RKO (cell line): ENCODE measurements at places on chromosomes 3 and 15.
A peak's percentile ranks its signal among the peaks of the same experiment; 100 is the strongest.

GRCh38 chr15:25335279-25335678, 103.5 kb downstream of the UBE3A start:
- DNase-seq, result no peak

- peak; percentile 52 for DNase-seq
Observed at GRCh38 chr3:72143322-72143721, 358.4 kb upstream of the PROK2 start.

GRCh38 chr15:32864841-32865240, 147.0 kb downstream of the GREM1 start:
- no peak for DNase-seq

DNA sequence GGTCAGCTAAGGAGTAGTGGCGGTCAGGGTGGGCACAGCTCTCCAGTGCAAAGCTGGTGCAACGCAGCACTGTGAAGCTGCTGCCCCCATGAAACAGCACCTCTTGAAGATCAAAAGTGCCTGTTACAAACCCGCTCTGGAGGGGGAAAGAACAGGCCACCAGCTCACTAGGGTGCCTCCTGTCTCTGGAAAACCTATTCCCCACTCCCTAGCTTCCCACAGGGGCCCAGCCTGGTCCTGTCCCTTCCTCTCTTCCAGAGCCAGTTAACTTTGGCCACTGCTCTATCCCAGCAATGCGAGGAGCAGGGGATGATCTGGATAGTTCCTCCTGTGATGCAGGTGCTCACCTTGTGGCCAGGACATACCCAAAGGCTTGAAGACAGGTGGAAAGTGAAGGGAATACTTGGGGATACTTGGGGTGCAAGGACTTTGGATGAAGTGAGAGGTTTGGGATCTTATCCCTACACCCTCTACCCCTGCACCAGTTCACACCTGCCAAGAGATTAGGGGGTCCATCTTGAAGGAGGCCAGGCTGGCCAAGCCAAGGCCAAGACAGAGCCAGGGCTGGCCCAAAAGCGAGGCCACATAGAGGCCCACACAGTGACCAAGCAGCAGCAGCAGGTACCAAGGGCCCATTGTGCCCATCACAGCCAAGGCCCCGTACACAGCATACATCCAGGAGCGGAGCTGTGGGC, 4.2 kb downstream of the HHATL start:
- no peak for DNase-seq

DNA sequence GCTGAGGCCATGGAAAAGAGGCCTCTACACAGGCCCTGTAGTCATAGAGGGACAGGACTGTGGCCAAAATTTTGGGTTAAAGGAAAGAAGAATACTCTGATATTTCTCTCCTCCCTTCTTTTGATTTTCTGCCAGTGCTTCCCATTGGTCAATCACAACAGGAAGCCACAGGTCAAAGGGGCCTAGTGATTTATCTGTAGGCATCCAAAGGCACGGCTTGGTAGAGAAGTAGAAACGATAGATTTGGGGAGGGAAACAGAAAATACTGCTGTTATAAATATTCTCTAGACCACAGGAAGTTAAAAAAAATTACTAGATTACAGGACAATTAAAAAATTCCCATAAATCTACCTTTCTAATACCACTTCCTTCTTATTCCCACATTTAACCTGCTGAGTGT, 1.7 kb upstream of the CCDC50 start:
- no peak for DNase-seq

- DNase-seq, result no peak
Observed at GRCh38 chr3:138824114-138824506, 10.6 kb downstream of the PIK3CB start.

GRCh38 chr3:30747771-30748281, 141.4 kb downstream of the TGFBR2 start:
- DNase-seq, result peak; percentile 28

DNA sequence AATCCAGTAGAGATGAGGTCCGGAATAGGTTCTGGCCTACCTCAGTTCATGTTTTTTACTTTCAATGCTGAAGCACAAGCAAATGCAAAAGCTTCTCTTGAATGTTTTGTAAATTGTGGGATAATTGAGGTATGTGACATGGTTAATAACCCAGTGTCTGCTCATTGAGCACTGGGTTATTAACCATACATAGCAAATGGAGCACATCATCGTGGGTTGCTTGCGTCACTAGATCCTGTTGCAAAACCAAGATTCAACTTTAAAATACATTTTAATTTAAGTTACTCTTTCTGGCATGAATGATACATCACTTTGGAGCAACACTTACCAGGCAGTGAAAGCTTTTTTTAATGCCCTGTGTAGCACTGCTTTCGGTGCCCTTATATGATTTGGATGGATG, 165.6 kb downstream of the IGF1R start:
- no peak for DNase-seq

GRCh38 chr3:65742914-65743313, 295.8 kb downstream of the MAGI1 start:
- no peak for DNase-seq

GRCh38 chr3:139112230-139112558, 67.5 kb upstream of the PRR23C start:
- no peak for DNase-seq

DNA sequence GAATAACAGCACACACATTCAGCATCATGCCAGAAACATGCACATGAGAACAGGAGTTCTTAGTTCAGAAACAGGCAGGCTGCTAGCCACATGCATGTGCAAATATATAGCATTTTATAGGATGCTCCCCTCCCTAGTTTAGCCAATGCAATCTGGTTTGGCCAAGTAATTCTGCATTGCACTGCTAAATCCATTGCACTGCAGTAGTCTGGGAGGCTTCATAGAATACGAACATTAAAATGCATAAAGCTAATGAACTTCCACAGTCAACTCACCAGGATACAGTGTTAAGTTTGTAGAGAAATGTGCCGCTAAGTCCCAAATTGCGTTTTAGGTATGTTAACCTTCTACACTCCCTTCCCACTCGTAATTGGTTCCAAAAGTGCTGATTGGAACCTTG, 41.8 kb downstream of the EHHADH start:
- DNase-seq, result no peak

- no peak for DNase-seq
Observed at GRCh38 chr3:155417119-155417517, 123.6 kb upstream of the STRIT1 start.

DNA sequence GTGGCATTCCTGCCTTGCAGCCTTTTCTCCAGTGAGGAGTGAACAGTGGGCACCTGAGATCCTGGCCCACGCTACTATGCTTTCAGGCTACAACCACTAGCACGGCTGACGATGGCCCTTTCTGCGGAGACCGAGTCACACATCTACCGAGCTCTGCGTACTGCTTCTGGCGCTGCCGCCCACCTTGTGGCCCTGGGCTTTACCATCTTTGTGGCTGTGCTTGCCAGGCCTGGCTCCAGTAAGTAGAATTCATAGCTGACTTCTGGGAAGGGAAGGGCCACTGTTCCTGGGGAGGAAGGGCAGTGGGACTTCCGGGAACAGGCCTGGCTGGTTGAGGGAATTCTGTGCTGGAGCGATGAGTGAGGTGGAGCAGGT, 648 bp downstream of the CYB561D2 start:
- no peak for DNase-seq

- DNase-seq, result no peak
Observed at GRCh38 chr15:64333986-64334929, 21.7 kb downstream of the CSNK1G1 start.

DNA sequence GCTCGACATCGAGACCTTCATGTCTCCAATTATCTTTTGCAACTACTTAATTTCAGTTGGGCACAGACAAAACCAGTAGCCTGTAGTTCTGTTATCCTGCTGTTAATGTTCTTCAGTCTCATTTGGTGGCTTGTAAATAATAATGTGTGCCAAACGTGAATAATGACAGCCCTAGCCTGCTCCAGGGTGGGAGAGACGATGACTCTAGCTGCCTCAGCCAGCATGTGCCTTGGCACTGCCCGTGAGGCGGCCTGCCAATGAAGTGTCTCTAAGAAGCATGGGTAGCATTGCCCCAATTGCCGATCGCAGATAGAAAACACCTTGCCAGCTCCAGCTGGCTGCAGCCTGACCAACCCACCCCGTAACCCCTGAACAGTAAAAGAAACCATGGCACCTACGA, 58.8 kb downstream of the ASB7 start:
- no peak for DNase-seq

- no peak for DNase-seq
Observed at GRCh38 chr3:167304077-167304476, 76.0 kb downstream of the ZBBX start.

- no peak for DNase-seq
Observed at GRCh38 chr3:50138266-50139200, 16.6 kb upstream of the SEMA3F start.

DNA sequence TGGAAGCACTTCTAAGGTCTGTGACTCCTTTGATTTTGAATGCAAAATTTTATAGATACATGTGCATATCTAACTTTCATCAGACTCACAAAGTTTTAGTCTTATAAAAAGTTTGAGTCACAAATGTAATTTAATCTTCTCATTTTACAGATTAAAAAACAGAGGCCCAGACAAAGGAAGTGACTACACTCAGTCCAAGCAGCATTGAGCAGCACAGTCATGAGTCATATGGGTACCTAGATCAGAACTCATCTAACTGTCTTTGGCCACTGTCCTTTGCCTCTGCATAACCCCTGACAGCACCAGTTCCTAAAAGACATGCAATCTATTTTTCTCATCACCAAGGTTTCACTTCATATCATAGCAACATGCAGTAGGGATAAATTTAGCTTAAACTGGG, 210.7 kb upstream of the KCNH8 start:
- DNase-seq, result peak; percentile 8

- DNase-seq, result no peak
Observed at GRCh38 chr3:151316267-151316991, at the start of gene GPR87. GPR87 (minus strand) TSS chr3:151316820; CDS start chr3:151300100, 16,720 bp downstream.

GRCh38 chr3:195227871-195228270, 43.1 kb downstream of the XXYLT1 start:
- DNase-seq, result no peak

DNA sequence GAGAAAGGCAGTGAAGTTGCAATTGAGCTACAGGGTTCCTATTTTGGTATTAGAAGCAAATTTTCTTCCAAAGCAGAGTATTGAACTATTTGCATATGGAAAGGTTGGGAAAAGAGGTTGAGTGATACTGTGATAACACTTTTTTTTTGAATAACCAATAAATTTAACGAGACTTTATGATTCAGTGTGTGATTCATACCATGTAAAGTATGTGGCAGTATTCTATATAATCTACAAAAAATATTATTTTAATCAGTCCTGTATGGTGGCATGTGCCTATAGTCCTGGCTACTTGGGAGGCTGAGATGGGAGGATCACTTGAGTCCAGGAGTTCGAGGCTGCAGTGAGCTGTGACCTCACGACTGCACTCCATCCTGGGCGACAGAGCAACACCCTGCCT, 206.9 kb downstream of the BBX start:
- no peak for DNase-seq

- DNase-seq, result no peak
Observed at GRCh38 chr3:89964347-89964746, 856.9 kb downstream of the EPHA3 start.

- no peak for DNase-seq
Observed at GRCh38 chr3:184505076-184505878, 56.3 kb upstream of the EPHB3 start.

GRCh38 chr3:71931922-71932321, 147.0 kb upstream of the PROK2 start:
- DNase-seq, result no peak

- DNase-seq, result no peak
Observed at GRCh38 chr15:45180648-45181436, 6.9 kb downstream of the SHF start.

- peak; percentile 19 for DNase-seq
Observed at GRCh38 chr3:19891740-19892139, 42.3 kb downstream of the EFHB start.

GRCh38 chr3:120156699-120157098, 62.5 kb upstream of the GSK3B start:
- no peak for DNase-seq

DNA sequence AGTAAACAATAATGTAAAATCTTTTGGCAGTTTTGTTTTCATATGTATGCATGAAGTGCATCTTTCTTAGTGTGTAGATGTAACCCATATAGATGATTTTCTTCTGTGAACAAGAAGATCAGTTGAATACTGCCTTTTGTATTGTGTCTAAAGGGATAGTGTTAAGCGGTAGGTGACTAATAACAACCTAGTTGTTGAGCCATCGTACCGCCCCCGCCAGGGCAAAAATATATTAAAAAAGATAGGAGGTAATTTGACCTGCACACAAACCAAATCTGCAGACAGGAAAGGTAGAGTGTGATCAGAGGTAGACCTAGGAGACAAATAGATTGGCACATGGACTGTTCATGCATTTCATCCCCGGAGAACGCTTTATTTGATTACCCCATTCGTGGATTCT, 3.3 kb upstream of the GMNC start:
- DNase-seq, result peak; percentile 22

- DNase-seq, result no peak
Observed at GRCh38 chr3:197178998-197179397, 119.4 kb downstream of the DLG1 start.

DNA sequence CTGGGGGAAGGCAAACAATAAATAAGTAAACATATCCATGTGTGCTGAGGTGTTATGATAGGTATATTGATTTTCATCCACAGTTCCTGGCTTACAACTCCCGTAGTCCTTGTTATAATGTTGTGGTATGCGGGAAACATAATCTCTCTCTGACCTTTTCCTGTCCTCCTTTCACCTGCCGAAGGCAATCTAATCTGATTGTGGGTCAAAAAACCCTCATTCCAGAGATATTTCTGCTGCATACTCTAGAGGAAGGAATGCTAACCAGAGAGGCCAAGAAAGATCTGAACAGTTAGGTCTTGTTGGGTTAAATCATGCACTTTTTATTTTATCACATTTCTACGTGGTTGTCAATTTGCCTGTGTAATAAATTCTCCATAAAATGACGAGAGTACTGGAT, 383.6 kb upstream of the SEMA6D start:
- no peak for DNase-seq

DNA sequence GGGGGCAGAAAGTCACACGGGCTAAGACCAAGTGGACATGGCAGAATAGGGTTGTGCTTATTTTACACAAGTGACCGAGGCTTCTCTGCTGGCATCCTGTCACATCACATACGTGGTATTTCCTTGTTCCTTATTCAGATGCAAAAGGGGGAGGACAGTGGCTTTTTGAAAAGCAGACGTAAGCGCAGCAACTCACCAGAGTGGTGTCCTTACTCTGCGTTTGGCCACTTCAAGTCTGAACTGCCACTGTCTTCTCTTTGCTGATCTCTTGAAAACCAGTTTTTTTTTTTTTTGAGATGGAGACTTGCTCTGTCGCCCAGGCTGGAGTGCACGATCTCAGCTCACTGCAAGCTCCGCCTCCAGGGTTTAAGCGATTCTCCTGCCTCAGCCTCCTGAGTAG, 113.2 kb downstream of the SOX2 start:
- DNase-seq, result no peak
